Forelimb muscle (tissue), 1 donor: ENCODE measurements at places on chromosomes 11 and 22. TPM values are rescaled to one million over a fixed set of nuclear protein-coding genes. Genes with fewer than 3 reads are reported as not detected.

KRTAP5-1 gene
- 2.5 TPM for polyA plus RNA-seq

MPEG1 gene
- polyA plus RNA-seq: 9.1 TPM

SMIM35 gene
- polyA plus RNA-seq: 0.32 TPM

SCN2B gene
- polyA plus RNA-seq: 4.4 TPM

NNMT gene
- 58.6 TPM for polyA plus RNA-seq

MS4A6E gene
- polyA plus RNA-seq: not detected

GPR137 gene
- polyA plus RNA-seq: 22.0 TPM

FAM111B gene
- polyA plus RNA-seq: 5.6 TPM

PRSS23 gene
- 19.5 TPM for polyA plus RNA-seq

CATSPER1 gene
- 0.27 TPM for polyA plus RNA-seq

MRPL40 gene
- polyA plus RNA-seq: 29.0 TPM

GRCh38 chr22:22553735-22554586 lies 5.1 kb downstream of the PRAME start:
- DNase-seq: no peak

- DNase-seq: no peak
Measured at GRCh38 chr11:17702876-17703275, 16.5 kb upstream of the MYOD1 start.

DNA sequence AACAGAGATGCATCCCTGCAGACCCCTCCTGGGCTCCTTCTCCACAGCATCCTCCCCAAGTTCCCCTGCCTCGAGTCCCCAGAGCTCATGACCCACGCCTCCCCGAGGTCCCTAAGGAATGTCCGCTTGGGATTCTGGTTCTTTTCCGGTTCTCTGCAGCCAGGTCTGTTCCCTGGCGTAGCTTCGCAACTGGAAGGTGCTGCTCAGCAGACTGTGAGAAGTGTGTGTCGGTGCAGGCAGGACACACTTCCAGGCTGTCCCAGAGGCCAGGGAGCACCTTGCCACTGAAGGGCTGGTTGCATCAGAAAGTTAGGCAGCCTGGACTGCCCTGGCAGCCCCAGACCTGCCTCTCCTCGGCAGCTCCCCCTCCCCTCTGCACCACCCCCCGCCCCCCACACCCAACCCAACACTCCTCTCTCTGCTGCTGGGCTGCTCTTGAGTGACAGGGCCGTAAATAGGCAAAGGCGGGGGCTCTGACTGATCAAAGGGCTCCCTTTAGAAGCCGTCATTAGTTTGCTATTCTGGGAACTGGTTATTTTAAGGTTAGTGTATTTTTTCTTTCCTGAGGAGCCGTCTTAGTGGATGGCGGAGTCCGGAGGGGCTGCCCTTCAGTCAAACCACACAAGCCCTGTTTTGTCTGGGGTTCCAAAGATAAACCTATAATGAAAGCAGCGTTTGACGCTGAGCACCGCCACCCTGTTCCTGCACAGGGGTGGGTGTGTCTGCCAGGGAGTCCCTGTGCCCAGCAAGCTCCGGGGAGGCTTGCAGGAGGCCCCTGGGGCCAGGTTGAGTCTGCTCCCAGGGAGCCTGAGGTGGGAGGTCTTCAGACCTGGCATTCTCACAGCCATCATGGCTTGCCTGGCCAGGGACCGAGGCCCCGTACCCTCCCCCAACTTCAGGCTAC lies 88.6 kb upstream of the KCNQ1OT1 start:
- DNase-seq: no peak

DNA sequence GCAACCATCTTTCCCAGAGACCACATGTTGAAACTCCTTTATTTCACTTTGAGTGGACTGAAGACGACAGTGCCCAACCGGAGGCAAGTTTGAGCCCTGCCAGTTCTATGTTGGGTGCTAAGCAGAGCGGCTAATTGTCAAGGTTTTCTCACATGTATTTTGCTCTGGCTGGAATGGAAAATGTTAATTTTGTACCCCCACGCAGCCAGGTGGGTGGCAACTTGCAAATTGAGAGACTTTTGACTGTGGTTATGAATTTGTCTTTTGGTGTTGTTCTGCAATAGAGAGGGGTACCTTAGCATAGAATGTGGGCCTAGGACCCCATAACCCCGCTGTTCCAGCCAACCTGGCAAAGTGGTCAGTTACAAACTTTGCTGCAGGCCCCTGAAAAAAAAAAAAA lies 42.5 kb upstream of the SLC5A12 start:
- DNase-seq: no peak

DNA sequence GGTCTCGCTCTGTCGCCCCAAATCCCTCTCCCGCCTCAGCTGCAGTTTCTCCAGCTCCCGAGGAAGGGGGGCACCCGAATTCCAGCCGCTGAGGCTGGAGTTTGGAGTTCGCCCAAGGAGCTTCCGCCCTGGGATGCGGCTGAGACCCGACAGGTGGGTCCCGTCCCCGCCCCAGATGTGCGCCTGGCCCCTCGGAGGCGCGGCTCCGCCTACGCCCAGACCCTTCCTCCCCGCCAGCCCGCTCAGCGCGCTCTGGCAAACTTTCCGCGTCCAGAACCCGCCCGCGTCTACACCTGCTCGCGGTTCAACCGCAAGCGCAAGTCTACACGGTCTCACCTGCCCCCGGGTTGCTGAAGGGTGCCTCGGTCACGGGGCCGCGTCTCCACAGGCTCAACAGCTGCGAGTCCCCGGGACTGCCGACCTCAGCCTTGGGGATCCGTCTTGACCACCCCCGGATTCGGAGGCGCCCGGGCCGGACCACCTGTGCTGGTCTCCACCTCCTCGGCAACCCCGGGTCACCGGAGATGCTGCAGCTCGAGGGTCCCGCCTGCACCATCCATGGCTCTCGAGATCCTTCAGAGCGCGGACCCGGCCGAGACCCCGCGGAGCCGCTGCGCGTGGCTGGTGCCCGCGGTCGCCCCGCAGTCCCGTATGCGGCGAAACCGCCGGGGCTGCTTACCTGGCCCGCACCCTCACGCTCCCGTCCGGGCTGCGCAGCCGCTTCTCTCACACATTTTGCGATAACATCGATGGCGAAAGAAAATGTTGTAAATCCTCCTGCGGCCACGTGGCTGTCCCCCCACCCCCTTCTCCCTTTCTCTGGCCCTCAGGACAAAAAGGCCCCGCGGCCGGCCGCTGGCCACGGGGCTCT lies 63.6 kb downstream of the NFAM1 start:
- no peak for DNase-seq

DNA sequence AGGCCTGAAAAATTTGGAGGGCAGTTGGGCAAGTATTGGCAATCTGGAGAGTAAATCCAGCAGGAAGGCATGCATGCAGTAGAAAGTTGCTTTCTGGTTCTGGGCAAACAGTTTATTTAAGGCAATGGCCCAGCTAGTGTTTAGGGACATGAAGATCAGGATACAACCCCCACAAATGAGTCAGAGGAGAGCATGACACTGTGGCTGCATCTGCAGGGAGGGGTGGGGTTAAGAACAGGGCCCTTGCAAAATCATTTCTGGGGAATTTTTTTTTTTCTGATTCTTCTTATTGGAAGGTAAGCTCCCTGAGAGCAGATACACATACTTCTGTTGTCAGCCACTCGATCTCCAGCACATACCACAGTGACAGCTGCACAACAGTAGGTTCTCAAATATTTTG lies 61.1 kb downstream of the FDX1 start:
- DNase-seq: no peak

- DNase-seq: no peak
Measured at GRCh38 chr11:3188496-3189195, 23.5 kb upstream of the OSBPL5 start.

- DNase-seq: no peak
Measured at GRCh38 chr11:45102810-45103621, 43.4 kb upstream of the PRDM11 start.

DNA sequence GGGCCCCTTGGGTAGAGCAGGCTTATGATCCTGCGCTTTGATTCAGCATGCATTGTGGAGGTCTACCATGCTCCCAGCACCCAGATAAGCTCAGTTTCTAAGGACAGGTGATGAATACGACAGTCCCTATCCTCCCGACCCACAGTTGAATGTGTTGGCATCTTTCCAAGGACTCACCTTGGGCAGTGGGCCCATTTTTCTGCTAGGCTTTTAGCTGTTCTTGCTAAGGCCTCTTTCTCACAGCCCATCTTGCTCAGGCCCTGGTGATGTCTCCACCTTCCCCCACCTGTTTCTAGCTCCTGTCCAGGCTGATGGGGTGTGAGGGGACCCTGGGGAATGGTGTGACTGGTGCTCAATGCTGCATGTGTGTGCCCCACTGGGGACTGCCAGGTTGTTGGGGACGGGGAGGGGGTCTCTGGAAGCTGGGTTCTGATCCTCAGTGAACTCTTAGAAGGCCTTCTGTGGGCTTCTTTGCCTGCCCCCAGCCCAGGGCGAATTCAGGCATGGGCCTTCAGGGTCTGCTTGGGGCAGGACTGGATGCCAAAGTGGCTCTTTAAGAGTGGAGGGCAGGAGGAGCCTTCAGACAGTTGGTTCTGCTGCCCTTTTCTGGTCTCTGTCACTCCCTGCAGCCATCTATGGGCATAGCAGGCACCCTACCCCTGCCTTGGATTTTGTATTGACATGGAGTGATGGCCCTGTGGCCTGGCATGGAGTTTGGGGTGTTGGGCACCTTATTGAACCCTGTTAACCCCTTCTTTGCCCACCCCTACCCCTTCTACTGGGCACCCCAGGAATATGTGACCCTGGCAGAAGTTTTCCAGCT lies 33.1 kb downstream of the PHLDB1 start:
- DNase-seq: no peak

GRCh38 chr11:134951305-134951700 lies 539.3 kb upstream of the B3GAT1 start:
- peak; percentile 57 for DNase-seq

DNA sequence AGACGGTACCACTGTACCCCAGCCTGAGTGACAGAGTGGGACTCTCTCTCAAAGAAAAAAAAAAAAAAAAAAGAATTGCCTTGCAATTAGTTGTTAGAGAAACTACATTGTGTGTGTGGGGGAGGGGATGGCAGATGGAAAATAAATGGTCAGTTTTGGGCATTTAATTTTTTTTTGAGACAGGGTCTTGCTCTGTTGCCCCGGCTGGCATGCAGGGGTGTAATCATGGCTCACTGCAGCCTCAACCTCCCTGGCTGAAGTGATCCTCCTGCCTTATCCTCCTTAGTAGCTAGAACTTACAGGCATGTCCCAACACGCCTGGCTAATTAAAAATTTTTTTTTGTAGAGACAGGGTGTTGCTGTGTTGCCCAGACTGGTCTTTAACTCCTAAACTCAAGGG lies 36.4 kb downstream of the WEE1 start:
- DNase-seq: no peak

DNA sequence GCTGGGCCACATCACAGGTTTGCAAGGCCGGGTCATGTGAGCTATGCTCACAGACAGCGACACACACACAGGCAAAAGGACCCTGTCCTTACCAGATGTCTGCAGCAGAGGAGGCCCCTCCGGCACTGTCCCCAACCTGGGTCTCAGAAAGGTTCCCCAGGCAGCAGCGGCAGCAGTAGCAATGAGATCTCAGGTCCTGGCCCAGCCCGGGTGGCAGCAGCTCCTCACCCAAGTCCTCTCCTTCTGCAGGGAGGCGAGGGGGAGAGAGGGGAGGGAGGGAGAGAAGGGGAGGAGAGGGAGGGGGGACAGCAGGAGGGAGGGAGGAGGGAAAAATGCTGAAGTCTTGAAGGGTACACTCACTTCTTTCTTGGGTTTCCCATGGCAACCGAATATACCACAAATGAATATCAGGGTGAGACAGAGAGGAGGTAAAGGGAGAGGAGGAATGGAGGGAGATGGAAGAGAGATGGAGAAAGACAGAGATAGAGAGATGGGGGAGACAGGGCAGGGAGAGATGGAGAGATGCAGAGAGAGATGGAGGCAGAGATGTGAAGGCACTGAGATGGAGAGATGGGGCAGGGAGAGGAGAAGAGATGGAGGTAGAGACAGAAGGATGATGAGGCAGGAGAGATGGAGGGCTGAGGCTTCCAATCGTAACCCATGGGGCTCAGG lies 9.5 kb downstream of the ELFN2 start:
- no peak for DNase-seq

DNA sequence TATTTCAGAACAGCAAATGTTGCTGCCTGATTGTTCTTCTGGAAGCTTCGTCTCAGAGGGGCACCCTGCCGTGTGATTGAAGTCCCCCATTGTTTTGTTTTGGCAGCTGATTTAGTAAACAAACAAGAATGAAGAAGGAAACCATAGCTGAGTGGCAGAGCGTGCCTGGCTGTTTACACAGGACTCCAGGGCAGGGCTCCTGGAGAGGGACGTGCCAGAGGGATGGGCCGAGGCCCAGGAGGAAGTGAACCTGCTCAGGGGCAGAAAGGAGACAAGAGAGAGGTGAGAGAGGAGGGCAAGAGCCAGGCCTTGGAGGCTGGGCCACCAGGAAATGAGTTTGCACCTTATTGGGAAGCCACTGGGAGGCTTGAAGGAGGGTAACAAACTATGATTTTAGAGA lies 85.5 kb upstream of the B3GAT1 start:
- DNase-seq: no peak

- no peak for DNase-seq
Measured at GRCh38 chr11:116853461-116854073, 16.1 kb upstream of the APOA1 start.

- no peak for DNase-seq
Measured at GRCh38 chr22:45154383-45154782, 9.3 kb upstream of the NUP50 start.

- no peak for DNase-seq
Measured at GRCh38 chr22:47899894-47900293, 1137.4 kb downstream of the TBC1D22A start.

- DNase-seq: no peak
Measured at GRCh38 chr11:104570078-104570701, 328.1 kb downstream of the CASP12 start.

DNA sequence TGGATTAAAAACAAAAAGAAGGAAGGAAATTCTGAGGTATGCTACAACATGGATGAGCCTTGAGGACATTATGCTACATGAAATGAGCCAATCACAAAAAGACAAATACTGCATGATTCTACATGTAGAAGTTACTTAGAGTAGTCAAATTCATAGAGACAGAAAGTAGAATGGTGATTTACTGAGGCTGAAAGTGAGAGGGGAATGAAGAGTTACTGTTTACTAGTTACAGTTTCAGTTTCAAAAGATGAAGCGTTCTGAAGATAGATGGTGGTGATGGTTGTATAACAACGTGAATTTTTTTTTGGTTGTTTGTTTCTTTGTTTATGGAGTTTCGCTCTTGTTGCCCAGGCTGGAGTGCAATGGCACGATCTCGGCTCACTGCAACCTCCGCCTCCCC lies 9.5 kb downstream of the OR5P2 start:
- no peak for DNase-seq

GRCh38 chr22:49333206-49333605 lies 494.5 kb downstream of the BRD1 start:
- DNase-seq: no peak

DNA sequence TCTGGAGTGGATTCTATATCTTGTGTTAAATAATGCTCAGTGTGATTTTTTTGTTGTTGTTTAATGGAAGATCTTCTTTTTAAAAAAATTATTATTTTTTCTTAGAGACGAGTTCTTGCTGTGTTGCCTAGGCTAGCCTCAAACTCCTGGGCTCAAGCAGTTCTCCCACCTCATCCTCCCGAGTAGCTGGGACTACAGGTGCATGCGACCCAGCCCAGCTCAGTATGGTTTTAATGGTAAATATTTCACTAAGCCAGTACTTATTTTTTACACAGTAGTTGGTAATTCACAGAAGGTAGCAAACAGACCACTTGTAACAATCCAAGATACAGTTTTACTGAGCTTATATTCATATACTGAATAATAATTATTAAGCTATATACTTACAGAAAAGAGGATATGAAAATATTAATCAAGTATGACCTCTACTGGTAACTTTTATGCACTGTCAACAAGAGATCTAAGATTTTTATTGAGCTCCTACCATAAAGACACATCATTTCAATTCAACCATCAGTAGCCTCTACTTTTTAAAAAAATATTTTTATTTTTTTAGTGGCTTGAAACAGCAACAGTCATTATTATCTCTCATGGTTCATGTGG lies 6.1 kb upstream of the CD59 start:
- no peak for DNase-seq
